ENCODE measurements at places on chromosomes 16 and 17.

- DNase-seq = no peak
These were observed 11.4 kb downstream of the MARVELD3 start for GRCh38 chr16:71637398-71637797.

DNA sequence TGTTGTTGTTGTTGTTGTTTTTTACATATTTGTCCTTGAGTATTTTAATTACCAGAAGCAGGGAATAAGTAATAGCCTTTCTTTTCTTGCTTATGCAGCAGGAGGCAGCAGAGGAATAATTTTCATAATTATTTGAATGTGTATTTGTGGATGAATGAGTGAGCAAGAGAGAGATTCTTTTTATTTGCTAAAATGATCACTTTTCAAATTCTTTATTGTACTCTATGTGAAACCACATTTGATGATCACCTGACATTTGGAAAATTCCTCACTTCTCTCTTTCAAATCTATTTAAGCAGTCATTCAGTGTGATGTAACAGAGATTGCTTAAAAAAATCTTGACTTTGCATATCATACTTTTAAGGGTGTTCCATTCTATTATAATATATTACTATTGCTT, 223.6 kb downstream of the BCAS3 start:
- no peak for DNase-seq

DNA sequence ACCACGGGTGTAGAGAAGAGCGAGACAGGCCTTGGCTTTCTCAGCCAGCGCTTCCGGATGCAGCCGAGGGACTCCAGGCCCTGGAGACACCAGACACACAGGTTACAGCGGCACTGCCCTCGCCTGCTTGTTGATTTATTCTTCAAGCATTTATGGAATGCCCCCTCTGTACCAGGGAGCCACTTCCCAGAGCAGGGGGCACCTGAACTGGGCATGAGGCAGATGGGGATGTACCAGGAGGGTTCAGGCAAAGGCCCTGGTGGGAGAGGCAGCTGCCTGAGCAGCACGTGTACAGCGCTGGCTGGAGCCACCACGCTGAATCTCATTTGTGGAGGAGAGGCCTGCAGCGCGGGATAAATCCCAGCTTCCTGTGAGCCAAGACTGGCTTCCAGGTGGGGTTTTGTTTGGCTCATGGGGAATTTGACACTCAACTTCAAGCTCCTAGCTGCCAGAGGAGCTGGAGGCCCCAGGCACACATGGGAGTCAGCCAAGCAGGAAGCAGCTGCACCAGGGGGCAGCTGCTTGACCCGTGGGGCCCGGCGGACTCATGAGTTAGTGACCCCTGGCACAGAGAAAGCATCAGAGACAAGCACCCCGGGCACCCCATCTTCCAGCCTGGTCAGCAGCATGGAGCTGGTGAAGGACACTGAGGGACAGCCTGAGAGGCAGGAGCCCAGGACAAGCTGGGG, 59.7 kb downstream of the IL21R start:
- no peak for DNase-seq

GRCh38 chr16:63315229-63315628, 1279.0 kb upstream of the CDH8 start:
- DNase-seq = no peak

GRCh38 chr16:13110124-13110796, 208.9 kb downstream of the SHISA9 start:
- no peak for DNase-seq

- no peak for DNase-seq
These were observed 9.5 kb upstream of the HES7 start for GRCh38 chr17:8133399-8133798.

DNA sequence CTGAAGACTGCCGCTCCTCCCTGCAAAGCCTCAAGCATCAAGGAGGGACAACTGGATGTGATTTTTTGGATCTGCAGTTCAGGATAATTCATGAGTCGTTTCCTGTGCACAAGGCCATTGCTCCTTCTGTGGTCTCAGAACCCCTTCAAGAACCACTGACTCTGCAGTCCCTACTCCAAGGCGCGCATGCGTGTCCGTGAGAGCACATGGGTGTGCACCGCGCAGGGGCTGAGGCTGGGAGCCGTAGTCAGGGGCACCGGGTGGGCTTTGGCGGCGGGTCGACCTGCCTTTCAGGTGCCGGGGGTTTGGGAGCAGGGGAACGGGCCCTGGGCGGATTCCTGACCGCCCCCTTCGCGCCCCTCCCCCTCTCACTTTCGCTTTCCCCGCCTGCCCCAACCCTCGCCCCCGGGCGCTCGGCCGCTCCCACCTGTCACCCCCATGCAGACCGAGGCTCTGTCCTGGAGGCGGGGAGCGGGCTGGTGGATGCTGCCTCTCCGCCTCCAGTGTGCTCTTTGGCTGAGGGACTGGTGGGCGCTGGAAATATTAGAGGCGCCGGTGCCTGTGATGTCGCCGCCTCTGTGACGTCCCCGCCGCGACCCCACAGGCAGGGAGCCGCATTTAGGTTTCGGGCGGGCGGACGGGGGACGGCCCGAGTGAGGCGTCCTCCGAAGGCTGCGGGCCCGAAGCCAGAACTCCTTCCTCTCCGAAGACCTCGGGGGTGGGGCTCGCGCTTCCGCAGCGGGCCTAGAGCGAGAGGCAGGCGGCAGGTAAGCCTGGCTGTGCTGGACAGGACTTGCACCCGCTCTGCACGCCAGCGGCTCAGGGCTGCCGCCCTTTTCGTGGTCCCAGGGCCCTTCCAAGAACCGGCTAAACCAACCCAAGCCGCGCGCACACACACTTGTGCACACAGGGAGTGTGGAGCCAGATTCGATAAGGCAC, at the start of gene SPATA32:
SPATA32 (minus strand) TSS at position 518 of the 939 bp plus-strand sequence; CDS start at position 440, 78 bp downstream.
- DNase-seq = peak; percentile 57

GRCh38 chr17:7833795-7834541, at the start of gene KDM6B:
Gene KDM6B, plus strand, starts transcription at chr17:7834217. Its CDS starts 11,338 bp downstream, at chr17:7845555.
- DNase-seq = peak; percentile 64

DNA sequence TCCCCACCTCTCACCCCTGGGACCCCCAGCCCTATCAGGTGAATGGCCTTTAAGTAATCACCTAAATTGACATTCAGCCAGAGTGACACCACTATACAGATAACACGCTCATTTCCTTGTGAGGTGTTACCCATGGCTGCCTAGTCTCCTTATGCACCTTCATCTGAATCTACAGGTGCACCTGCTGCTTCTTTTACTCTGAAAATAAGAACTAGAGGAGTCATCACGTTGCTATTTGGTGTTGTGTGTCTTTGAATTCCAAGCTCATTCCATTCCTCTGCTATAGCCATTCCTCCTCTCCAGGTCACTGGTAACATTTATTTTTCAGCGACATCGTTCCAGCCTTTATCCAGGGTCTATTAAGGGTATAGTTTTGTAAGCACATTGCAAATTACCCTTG, 9.8 kb downstream of the LGALS9 start:
- no peak for DNase-seq

- DNase-seq = no peak
These were observed 56.3 kb downstream of the METRNL start for GRCh38 chr17:83135692-83136091.

GRCh38 chr17:11308531-11308930, 67.5 kb downstream of the SHISA6 start:
- DNase-seq = no peak

GRCh38 chr16:4097826-4098240, 18.4 kb downstream of the ADCY9 start:
- no peak for DNase-seq

GRCh38 chr16:9503251-9503984, 412.0 kb downstream of the HAPSTR1 start:
- DNase-seq = no peak

All from activated naive CD4-positive, alpha-beta T cell (primary cell).